ENCODE measurements at places on chromosomes 12 and 14.
A peak's percentile ranks its signal among the peaks of the same experiment; 100 is the strongest.

DNA sequence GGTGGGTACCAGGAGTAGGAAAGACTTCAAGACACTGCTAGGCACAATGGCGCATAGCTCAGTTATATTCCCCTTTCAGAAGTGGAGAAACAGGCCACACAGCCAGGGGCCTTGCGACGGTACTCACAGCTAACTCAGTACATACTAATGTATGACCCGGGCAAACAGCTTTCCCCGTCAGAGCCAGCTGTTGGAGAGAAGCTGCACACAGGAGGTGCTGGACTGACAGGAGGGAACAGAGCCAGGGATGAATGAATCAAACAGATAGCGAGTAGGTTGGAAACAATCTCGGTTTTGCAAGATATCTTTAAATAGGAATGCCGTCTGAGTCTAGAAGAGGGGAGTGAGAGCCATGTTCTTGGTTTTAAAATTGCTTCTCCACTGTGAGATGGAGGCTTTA lies 45.5 kb downstream of the PRIMA1 start:
- no peak for DNase-seq

DNA sequence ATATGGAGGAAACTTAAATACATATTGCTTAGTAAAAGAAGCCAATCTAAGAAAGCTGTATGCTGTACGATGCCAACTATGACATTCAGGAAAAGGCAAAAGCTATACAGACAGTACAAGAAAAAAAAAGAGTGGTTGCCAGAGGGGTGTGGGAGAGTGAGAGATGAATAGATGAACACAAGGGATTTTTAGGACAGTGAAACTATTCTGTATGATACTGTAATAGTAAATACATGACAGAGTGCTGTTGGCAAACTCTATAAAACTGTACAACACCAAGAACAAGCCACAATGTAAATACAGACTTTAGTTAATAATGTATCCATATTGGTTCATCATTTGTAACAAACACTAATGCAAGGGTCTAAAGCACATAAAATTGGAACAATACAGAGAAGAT lies 10.9 kb upstream of the MIPOL1 start:
- no peak for DNase-seq

- peak; percentile 42 for DNase-seq
These were observed 64.1 kb upstream of the PPP4R3A start for GRCh38 chr14:91573894-91574837.

DNA sequence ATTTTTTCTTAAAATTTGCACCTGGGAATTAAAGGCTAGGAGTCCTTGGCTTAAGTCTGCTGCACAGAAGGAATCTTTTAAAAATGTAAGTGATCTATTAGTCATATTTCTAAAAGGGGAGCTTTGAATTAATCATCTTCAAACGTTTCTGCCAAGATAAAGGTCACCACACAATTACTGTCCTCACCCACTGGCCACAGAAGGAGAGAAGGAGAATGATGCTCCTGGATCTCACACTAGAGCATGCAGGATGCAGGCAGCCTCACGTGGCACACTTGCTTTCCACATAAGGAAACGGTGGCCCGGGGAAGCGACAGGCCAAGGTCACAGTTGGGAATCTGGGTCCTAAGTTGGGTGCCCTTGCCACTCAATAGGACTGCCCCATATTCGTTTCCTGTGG lies 16.9 kb downstream of the PLEKHG7 start:
- DNase-seq = no peak

DNA sequence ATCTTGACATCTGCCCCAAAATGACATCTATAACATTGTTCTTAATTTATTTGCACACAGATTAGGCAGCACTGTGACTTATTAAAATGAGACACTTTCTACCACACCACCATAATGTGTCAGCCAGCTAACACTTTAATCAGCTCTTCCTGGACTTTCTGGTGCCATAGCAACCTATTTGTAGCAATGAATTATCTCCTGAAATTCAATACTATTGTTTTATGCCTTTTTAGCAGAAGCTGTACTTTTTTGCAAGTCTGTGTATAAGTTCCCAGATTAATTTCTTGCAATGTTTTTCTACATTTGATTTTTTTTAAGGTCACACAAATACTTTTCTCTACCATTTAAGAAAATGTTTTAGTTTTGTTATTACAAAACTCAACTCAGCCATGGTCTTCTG lies 72.8 kb upstream of the SAV1 start:
- DNase-seq = no peak

DNA sequence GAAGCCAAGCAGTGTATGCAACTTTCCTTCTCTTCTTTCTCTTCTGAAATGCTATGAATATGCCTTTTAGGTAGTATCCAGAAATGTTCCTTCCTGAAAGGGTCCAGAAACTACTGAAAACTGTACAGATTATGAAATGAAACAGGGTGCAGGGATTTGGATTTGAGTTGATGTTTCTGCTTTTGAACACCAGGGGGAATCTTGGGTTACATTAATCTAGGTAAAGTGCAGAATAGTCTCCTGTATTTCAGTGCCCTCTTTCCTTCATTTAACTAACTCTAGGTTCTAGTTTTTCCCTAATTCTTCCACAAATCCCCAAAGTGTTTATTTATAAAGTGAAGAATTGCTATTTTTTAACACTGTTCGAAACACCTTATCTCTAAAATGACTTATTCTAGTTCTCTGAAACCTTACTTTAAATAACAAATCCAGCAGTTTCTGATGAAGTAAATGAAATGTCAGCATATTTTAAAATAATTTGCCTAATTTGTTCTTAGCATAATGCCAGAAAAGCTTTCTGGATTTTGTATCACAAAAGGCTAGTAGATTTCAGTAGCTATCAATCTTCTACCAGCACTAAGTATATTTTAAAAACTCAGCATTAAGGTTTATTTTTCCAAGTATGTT lies 111.9 kb downstream of the LRRK2 start:
- no peak for DNase-seq

DNA sequence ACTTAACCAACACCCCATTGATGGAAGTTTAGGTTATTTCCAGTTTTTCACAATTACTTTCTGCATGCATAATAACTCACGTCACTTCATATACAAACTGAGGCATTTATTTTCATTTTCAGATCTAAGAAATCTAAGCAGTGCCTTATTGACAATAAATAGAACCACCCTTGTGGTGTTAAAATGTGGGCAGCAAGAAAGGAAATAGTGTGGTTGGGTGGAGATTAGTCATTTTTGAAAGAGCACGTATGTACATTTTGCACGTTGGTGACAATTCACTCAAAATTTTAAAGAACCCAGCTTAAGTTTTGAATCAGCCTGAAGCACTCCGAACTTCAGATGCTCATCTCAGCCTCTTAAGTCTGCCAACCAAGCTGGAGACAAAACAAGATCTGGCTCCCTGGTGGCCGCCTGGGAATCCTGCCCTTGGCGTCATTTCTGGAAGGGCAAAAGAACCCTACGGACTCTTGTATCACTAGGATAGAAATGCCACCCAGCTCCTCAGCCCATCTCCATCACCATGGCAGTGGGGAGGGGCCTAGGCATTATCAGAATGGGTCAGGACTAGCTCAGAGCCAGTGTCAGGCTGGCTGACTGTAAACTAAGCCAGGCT lies 89.5 kb upstream of the BCL2L14 start:
- no peak for DNase-seq

- no peak for DNase-seq
These were observed 54.5 kb upstream of the HECTD1 start for GRCh38 chr14:31261859-31262731.

- no peak for DNase-seq
These were observed 73.9 kb downstream of the SLC2A13 start for GRCh38 chr12:40031965-40032364.

DNA sequence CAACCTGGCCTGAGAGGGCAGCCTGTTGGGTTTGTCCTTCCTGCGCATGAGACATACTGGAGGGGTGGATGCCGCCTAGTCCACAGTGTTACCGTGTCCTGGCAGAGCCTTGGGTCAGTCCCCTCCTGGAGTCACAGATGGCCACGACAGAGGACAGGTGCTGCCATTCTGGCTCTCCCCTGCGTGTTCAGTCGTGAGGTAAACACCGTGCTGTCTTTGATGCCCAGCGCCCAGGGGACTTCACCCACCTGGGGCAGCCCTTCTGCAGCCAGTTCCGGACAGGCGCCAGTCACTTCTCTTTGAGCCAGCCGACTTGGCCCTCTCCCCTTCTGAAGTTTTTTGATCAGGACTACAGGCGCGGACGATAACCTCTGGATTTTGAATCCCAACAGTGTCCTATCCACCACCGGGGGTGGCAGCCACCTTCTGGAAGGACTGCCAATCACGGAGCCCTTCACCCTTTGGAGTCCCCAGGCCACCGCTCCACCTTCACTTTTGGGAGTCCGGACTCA lies 933.0 kb downstream of the DIO2 start:
- DNase-seq = peak; percentile 10

GRCh38 chr14:65465584-65465983 lies 53.1 kb downstream of the FUT8 start:
- DNase-seq = no peak

- no peak for DNase-seq
These were observed 56.5 kb upstream of the BCAT1 start for GRCh38 chr12:25005376-25005775.

- DNase-seq = no peak
These were observed 44.3 kb downstream of the SPTB start for GRCh38 chr14:64835431-64835830.

Measured in WTC11 (cell line).